ENCODE measurements at places on chromosomes 5 and 9. TPM values are rescaled to one million over a fixed set of nuclear protein-coding genes. Genes with fewer than 3 reads are reported as not detected.

- H3K4me1 ChIP-seq, result no peaks in the 10 kb centered on the region
- no peak for DNase-seq
- no peaks in the 10 kb centered on the region for H3K27me3 ChIP-seq
- H3K4me3 ChIP-seq, result no peak overlapping the region
- no peaks in the 10 kb centered on the region for H3K36me3 ChIP-seq
Observed at GRCh38 chr5:169567079-169567478, 16.5 kb upstream of the SPDL1 start.

- no peaks in the 10 kb centered on the region for H3K27me3 ChIP-seq
- H3K4me1 ChIP-seq, result no peaks in the 10 kb centered on the region
- no peak overlapping the region for H3K4me3 ChIP-seq
- DNase-seq, result no peak
Observed at GRCh38 chr5:140202610-140203009, 27.6 kb downstream of the CYSTM1 start.

GRCh38 chr9:107931071-107931715, 441.6 kb upstream of the KLF4 start:
- H3K36me3 ChIP-seq, result no peaks in the 10 kb centered on the region
- DNase-seq, result no peak
- no peaks in the 10 kb centered on the region for H3K27me3 ChIP-seq
- peaks cover 24% of the 10 kb centered on the region for H3K4me1 ChIP-seq
- H3K27ac ChIP-seq, result no peak overlapping the region

PTPN3 gene
- 1.6 TPM for total RNA-seq

Data from tibial nerve (tissue), 4 donors.